ENCODE measurements at places on chromosomes 2 and 18. TPM values are rescaled to one million over a fixed set of nuclear protein-coding genes. Genes with fewer than 3 reads are reported as not detected.

FOXD4L1 gene
- total RNA-seq = 0.11 TPM

PPIG gene
- total RNA-seq = 41.0 TPM

OSBPL6 gene
- 5.4 TPM for total RNA-seq

FAM98A gene
- 46.3 TPM for total RNA-seq

STARD6 gene
- 1.2 TPM for total RNA-seq

SP110 gene
- total RNA-seq = 22.2 TPM

SERPINB5 gene
- not detected for total RNA-seq

LCT gene
- 0.22 TPM for total RNA-seq

FAM237A gene
- not detected for total RNA-seq

SLC8A1 gene
- 139 TPM for total RNA-seq

CCDC178 gene
- not detected for total RNA-seq

TTC39C gene
- total RNA-seq = 29.0 TPM

SMIM21 gene
- total RNA-seq = not detected
